Sigmoid colon (tissue), 7 donors: ENCODE measurements at places on chromosomes 4 and X. TPM values are rescaled to one million over a fixed set of nuclear protein-coding genes. Genes with fewer than 3 reads are reported as not detected.

- no peak for DNase-seq
These were observed 44.0 kb upstream of the IGFBP7 start for GRCh38 chr4:57154191-57154590.

DNA sequence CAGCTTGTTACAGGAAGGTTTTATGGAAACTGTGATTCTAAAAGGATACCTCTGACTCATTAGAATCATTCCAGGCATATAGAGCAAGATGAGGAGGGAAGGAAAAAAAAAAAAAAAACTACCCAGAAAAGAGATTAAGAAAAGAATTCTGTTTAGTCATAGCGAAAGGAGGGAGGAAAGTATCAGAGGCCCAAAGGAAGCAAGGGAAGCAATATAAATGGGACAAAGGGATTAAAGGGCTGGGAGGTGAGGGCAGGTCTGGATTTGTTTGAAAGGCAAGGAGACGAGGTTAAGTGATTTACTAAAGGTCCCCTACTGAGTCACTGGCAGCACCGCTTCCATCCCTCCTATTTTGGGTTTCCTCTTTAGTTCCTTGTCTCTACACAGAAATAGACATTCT lies 88.6 kb upstream of the IL1RAPL1 start:
- no peak for DNase-seq

GRCh38 chrX:121011254-121011653 lies 25.7 kb upstream of the CT47A1 start:
- no peak for DNase-seq

- peak; percentile 54 for DNase-seq
These were observed 89.5 kb downstream of the JAKMIP1 start for GRCh38 chr4:6110681-6111353.

DNA sequence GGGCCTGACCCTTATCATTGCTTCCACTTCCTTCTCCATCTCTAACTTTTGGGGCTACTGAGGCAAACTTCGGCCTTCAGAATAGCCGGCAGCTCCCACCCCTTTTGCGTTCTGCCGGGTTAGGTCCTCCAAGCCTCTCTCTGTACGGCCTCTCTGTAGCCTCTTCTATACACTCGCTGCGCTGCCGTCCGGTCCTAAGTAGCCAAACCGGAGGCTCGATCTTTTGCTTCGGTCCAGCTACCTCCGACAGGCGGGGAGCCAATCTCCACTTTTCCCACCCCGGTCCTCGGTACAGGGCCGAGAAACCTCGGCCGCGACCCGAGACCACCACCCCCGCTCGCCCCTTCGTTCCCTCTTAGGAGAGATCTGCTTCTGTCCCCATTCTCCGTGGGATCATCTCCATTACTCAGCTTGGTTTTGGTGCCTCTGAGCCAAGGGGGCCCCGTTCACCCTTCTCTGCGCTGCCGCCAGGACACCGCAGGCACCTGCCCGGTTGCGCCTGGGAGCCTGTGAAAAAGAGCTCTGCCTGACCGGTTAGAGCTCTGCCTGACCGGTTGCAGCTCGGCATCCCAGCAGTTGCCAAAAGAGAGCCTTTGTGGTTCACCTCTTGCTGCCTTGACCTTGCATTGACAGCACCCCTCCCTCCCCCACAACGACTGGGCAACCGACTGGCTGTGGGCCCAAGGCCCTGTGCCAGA lies 1.0 kb upstream of the HTR2C start:
- no peak for DNase-seq

The ADH1A gene
- total RNA-seq, result not detected

DNA sequence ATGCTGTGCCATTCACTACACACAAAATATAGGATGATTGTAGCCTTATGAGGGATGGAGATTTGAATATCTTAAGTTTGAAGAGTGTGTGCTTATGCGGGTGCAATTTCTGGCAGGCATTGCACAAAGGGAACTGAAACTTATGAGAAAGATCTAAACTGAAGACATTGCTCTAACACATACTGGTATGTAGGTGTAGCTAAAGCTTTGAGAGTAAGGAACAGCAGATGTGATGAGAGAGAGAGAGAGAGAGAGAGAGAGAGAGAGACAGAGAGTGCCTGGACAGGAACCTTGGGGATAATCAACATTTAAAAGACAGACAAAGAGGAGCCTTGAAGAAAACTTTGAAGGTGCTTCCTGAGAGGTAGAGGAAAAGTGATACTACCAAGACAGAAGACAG lies 379.7 kb downstream of the SPRY1 start:
- no peak for DNase-seq

GRCh38 chrX:122941806-122942205 lies 242.3 kb upstream of the GRIA3 start:
- DNase-seq, result no peak

DNA sequence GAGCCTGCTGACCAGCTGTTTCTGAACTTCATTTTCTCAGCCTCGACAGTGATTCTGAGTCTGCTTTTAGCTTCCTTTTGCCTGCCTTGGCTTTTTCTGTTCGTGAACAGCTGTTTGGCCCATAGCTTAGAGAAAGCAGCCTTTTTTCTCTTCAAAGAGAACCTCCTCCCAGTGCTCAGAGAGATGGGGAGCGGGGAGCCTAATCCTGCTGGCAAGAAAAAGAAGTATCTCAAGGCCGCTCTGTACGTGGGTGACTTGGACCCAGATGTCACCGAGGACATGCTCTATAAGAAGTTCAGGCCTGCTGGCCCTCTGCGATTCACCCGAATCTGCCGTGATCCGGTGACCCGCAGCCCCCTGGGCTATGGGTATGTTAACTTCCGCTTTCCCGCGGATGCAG lies 756 bp downstream of the PABPC5 start:
- DNase-seq, result no peak

GRCh38 chr4:138832563-138832962 lies 183.0 kb upstream of the NOCT start:
- no peak for DNase-seq

The SPANXD gene
- total RNA-seq, result not detected

The OPHN1 gene
- 11.1 TPM for total RNA-seq

DNA sequence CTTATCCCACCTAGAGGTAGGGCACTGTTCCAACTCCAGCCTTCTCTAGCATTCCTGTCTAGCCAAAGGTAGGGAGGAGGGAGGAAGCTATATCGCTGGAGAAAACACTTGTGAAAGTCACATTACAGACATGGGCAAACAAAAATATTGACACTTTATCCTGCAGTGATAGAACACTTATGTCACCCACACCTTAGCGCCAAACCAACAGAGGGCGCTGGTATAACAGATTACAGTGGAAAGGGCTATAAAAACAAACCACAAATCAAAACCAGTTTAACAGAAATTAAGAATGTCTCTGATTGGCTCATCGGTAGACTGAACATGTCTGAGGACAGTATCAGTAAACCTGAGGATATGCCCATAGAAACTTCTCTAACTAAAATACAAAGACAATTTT lies 451.3 kb downstream of the TLL1 start:
- no peak for DNase-seq

- no peak for DNase-seq
These were observed 30.4 kb upstream of the TLL1 start for GRCh38 chr4:165842684-165843083.

DNA sequence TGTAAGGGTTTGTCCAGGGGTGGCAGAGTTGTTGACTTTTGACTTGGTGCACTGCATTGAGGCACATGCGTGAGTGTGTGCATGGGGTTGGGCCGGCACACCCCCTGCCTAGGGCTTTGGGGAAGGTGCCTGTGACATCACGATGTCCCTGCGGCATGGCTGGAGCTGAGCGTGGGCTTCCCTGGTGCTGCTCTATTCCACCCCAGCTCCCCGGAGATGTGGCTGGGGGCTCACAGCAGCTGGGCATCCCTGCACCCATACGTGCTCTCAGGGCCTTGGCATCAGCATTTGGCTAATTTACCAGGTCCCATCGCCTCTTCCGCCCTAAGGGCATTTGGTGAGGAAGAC lies 5.7 kb downstream of the PSAPL1 start:
- DNase-seq, result peak; percentile 35

The UFSP2 gene
- total RNA-seq, result 54.7 TPM

GRCh38 chr4:6616087-6616995 lies 24.1 kb upstream of the MRFAP1 start:
- DNase-seq, result no peak

- no peak for DNase-seq
These were observed 25.7 kb downstream of the SLC9B2 start for GRCh38 chr4:103050736-103051436.

- DNase-seq, result no peak
These were observed 395.9 kb upstream of the HS3ST1 start for GRCh38 chr4:11824566-11824965.

DNA sequence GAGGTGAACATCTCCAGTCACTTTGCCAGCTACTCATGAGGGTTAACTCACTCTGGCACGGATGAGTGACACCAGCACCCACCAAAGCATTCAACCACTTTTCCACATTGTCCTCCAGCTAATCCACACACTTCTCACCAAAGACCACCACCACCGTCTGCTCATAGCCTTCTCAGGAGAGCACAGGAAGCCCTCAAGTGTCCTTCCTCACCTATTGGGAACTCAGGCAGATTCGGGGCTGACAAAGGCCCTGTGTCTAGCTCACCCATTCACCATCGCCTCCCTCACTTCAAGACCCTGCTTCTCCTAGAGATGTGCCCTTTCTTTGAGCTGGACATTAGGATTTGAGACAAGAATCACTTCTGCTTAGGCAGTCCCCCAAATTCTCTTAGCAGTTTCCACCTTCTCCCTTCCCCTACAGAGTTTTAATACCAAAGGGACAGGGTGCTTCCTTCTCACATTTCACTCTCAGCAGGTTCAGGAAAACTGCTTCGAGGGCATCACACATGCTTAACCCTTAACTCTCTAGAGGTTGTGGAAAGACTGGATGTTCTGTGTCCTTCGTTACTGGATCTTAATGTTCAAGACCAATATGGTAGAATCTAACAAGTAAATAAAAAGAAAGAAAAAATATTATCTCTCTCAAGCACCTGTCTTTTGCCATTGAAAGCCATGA lies 11.0 kb downstream of the RXFP1 start:
- DNase-seq, result no peak

The RENBP gene
- total RNA-seq, result 10.8 TPM

The CLCN4 gene
- total RNA-seq, result 1.1 TPM

The TREX2 gene
- not detected for total RNA-seq

DNA sequence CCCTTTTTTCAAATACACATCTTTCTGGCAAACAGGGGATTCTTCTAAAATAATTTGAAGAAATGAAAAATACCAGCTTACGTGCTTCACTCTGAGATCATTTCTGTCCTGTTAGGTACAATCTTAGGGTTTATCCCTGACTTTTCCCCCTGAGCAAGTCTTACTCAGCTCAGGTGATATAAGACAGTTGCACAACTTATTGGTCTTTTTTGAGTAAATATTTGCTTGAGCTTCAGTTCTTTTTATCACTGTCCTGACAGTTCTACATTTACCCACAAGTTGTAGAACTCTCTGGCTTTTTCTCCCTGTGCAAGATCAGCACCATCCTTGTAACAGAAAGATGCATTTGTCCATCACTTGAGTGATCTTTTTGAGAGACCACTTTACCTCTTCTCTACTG lies 84.9 kb downstream of the MID1IP1 start:
- no peak for DNase-seq

The PITX2 gene
- total RNA-seq, result not detected

The TMPRSS11B gene
- not detected for total RNA-seq

- DNase-seq, result no peak
These were observed 71.0 kb upstream of the NKX1-1 start for GRCh38 chr4:1477045-1477840.

GRCh38 chr4:112063260-112063659 lies 82.0 kb upstream of the FAM241A start:
- DNase-seq, result no peak

GRCh38 chr4:17366496-17366895 lies 145.4 kb downstream of the QDPR start:
- no peak for DNase-seq

DNA sequence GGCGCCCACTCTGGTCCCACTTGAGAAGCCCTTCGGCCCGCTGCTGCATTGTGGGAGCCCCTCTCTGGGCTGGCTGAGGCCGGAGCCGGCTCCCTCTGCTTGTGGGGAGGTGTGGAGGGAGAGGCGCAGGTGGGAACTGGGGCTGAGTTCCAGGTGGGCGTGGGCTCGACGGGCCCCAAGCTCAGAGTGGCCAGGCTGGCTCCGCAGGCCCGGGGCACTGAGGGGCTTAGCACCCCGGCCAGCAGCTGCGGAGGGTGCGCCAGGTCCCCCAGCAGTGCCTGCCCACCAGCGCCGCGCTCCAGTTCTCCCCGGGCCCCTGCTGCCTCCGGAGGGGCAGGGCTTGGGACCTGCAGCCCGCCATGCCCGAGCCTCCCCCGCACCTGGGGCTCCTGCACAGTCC lies 65.2 kb upstream of the SMIM10 start:
- no peak for DNase-seq

DNA sequence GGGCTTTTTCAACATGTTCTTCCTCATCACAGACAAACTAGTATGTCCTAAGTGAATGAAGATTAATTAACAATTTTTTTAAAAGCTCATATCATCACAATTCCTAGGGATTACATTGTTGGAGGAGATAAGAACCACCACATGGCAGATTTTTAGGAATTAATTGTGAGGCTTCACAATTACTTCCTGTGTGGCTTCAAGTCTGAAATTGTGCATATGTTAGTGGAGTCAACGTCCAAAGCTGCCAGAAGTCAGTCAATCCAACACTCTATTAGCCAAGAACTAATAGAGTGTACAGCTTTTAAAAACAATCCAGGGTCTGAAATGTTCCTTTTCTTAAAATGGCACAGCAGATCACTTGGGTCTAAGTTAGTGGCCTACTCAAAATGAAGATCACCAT lies 49.3 kb upstream of the C1QTNF7 start:
- DNase-seq, result no peak

DNA sequence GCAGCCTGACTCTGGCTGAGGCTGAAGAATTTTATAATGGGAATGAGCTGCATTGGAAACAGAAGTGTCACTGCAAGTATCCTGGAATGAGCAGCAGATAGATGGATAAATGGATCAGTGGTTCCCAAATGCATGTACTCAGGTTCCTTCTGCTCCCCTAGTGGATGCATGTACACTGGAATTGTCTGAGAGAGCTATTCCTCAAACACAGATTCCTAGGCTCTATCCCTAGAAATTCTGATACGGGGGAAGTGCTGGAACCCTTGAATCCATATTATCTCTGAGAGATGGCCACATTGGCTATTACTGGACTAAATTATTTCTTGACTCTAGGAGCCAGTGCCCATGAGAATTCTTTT lies 64.8 kb downstream of the TMEM131L start:
- no peak for DNase-seq

DNA sequence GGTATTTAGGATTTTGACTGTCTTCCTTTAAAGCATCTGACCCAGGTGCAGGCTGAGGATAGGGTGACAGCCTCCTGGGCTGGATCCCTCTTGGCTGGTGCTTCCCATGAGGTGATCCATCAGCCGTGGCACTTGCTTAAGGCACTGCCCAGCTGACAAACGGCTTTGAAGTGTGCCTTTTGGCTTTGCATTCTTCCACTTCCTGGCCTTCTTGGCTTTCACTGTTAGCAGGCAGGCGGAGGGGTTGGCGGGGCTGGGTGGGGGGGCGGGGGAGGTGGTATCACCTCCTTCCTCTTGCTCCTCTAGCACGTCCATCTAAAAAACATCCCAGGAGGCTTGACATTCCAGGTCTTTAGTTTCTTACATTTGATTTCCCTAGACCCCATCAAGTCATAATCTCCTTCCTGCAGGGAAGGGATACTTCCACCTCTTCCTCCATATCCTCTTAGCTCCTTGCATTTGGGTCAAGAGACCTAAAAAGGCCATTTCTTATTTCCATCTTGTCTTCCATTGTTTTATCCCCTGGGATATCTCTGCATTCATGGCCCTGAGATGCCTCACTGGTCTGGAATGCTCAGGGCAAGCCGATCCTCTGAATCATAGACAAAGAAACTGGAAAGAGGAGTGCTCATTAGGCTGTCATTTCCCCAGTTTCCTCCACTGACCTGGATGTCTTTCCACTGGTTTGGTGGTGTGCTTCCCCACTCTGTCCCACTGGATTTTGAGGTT lies 11.3 kb upstream of the APLN start:
- DNase-seq, result no peak

GRCh38 chrX:154602226-154602625 lies 16.9 kb downstream of the CTAG1B start:
- DNase-seq, result no peak
